Iris pigment epithelial cell (primary cell): ENCODE measurements at places on chromosomes 5 and 9.

- peak; percentile 86 for DNase-seq
Observed at GRCh38 chr5:125093776-125094175, 347.3 kb upstream of the ZNF608 start.

- DNase-seq = no peak
Observed at GRCh38 chr5:175250426-175250825, 193.6 kb downstream of the DRD1 start.

- no peak for DNase-seq
Observed at GRCh38 chr5:61653807-61654580, 321.9 kb downstream of the ZSWIM6 start.

GRCh38 chr9:102049586-102050246, 311.3 kb upstream of the GRIN3A start:
- no peak for DNase-seq

DNA sequence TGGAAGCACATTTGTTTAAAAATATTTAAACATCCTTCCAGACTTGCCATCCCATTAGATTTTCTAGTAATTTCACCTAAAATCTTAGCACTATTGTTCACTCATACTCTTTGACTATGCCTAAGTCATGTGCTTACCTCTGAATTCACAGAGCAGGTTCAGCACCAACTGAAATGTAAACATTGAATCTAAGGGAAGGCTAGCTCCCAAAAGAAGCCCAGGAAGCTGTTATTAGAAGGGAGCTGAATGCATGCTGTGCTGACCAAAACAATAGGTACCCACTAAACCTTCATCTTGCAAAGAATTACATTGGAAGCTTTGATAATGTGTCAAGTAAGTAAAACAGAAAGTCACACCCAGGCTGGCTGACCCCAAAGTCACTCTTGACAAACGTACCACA, 571.3 kb downstream of the GABRG2 start:
- DNase-seq = no peak

GRCh38 chr5:140189977-140190871, 15.2 kb downstream of the CYSTM1 start:
- DNase-seq = peak; percentile 58

DNA sequence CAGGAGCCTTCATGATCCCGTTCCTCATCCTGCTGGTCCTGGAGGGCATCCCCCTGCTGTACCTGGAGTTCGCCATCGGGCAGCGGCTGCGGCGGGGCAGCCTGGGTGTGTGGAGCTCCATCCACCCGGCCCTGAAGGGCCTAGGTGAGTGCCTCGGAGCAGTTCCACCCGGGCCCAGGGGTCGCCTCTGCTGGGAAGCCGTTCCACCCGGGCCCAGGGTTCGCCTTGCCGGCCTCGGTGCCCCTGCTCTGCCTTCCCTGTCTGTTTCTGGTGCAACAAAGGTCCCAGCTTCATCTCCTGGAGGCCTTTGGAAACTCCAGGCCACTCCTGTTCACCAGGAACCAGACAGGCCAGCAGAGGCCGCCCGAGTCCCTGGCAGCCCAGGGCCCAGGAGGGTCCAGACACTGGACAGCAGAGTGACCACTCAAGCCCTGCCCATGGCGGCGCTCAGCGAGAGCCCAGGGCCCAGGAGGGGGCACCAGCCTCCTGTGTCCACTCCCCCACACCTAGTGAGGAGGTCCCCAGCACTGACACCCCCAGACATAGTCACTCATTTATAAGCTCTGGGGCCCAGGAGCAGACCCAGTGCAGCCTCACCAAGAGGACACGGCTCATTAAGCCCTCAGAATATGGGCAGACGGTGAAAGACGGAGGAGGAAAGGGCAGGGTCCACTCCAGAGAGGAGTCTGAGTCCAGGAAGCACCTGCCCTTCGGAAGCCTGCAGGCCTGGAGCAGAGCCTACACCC, 7.5 kb downstream of the SLC6A19 start:
- peak; percentile 9 for DNase-seq

DNA sequence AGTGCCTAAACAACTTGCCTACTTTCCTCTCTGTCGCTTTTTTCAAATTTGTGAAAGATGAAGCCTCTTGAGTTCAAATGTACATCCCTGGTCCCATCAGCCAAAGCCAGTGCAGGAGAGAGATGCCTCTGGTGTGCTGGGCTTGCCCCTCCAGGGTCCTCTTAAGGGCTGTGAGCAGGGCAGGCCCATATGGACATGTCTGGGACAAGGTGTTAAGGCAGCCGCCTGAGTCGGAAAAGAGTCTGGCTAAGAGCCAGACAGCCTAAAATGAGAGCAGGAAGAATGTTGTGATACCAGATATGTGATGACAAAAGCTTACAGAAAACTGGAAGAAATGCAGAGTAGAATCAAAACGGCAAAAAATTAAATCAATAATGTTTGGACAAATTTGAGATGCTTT, 72.5 kb downstream of the APTX start:
- no peak for DNase-seq

DNA sequence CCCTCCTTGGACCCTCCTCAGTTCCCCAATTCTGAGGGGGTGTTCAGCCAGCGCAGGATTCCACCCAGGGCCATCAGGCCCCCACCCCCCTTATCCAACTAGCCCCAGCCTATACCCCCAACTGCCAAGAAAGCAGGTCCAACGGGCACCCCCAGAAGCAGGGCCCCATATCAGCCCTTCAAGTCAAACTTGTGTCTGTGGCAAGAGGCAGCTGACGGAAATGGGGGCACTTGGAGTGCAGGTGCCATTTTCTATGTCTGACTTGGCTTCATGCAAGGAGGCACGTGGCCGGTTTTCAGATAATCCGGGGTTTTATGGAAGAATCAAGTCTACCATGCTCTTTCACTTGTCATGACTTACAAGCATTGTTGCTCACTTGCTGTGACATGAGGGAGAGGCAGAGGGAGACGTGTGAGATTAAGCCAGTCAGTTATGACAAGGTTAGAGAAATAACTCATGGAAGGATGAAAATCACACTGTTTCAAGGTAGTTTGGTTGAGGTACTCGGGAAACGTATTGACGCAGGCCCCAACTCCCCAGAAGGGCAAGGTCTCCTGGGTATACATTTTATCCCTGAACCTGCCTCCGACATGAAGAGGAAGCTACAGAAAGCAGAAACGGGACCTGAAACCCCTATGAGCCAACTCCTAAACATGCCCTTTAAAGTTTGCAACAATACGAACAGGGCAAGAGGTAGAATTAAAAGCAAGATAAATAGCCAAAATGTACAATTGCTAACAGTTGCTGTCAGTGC, 26.5 kb upstream of the CLPTM1L start:
- no peak for DNase-seq

GRCh38 chr9:135048046-135048757, 39.3 kb upstream of the OLFM1 start:
- DNase-seq = no peak

DNA sequence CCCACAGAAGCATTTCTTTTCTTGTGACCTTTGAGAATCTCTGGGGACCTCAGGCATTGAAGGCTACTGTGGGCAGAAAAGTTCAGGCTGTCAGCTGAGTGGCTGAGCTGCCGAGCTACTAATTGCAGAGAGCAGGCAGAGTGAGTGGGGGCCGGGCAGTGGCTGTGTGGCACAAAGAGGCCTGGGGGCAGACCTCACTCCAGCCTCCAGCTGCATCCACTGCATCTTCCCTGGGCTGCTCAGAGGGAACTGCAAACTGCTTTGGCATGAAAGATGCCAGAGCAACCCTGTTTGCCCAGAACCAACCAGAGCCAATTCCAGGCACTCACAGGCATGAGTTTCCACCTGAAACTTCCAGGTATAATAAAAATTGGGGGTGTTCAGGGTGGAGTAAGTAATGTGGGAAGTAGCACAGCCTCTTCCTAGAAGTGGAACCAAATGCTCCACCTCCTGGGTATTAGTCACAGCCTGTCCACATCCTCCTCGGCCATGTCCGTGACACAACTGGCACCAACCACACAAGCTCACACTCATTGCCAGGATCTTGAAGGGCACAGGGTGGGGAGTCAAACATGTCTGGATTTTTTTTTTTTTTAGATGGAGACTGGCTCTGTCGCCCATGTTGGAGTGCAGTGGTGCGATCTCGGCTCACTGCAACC, 548.9 kb downstream of the BNC2 start:
- peak; percentile 67 for DNase-seq

DNA sequence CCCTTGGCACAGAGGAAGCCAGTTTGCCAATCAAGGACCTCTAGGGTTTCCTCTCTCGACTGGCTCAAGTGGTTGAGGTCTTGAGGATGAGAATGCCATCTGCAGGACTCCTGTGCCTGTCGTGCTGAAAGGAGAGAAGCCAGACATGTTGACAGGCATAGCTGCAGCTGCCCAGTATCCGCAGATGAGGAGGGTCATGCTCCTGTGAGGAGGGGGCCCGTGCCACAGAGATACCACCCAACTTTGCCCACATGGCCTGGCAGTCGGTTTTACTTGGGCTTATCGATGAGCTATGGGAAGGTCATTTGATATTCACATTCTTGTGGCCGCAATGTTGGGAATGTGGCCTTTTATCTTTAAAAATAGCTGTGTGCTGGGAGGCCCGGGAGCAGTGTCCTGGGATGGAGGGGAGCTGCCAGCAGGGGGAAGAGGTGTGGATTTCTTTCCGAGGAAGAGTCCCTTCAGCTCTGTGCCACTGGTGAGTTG, 17.4 kb downstream of the FRMPD1 start:
- DNase-seq = no peak

GRCh38 chr9:86955561-86955960, 8.3 kb upstream of the GAS1 start:
- DNase-seq = no peak

DNA sequence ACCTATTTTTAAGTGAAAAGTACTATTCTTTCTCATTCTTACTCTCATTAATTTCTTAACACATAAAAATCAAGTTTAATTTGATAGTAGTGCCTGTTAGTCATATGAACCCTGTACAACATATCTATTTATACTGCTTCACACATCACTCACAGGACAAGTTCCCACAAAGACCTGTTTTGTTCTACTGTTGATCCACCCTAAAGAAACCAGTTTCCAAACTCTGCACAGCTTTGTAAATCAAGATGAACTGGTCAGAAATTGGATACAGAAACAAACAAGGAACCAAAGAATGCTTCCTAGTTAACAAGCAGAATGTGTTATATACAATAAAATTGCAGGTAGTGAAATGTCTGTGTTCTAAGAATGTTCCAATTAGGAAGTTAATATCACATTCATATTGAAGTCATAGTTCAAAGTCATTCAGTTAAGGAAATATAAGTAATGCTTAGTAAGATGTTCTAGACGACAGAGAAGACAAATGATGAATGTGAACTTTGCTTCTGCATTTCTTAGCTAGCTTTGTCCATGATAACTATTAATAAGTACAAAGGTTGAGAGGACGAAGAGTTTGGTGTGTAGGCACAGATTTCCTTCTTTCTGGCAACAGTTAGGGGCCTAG, 33.4 kb downstream of the C9orf85 start:
- DNase-seq = no peak

DNA sequence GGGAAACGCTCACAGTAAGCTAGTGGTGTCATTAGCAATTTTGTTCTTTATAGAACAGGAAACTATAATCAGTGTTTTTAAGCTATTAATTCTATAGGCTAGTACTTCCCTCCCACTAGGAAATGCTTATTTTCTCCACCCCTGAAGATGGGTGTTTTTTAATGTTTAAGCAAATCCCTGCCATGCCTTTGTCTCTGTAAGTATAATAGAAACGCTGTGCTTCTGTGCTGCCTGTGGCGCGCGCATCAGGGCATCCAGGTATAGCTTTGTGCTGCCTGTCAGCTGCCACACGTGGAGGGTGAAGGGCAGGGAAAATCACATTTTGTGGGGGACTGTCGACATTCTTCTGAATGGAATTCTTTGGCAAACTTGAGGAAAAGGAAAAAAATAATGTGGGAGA, 217.5 kb downstream of the RAB3C start:
- no peak for DNase-seq

- no peak for DNase-seq
Observed at GRCh38 chr5:41196197-41196596, 17.1 kb downstream of the C6 start.

- DNase-seq = peak; percentile 32
Observed at GRCh38 chr9:87309236-87309635, 188.4 kb upstream of the DAPK1 start.

DNA sequence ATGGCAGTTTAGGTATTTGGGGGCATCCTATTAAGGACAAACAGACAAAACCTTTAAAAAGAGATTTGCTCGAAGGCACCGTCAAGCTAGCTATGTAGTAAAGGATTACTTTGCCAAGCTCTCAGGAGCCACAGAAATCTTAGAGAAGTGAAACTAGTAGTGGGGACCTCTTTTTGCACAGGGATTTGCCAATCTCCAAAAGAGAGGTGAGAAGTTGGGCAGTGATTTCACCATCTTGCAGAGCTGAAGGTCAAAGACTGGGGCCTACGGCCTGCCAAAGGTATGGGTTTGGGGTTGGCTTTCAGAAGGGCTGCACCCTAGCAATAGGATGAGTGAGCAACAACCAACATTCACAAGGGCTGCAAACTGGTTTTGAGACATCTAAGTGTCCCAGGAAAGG, 1.6 kb upstream of the FCN1 start:
- no peak for DNase-seq

GRCh38 chr5:82356021-82356420, 77.9 kb upstream of the RPS23 start:
- no peak for DNase-seq

- no peak for DNase-seq
Observed at GRCh38 chr9:89531766-89532165, 33.9 kb upstream of the SEMA4D start.

- no peak for DNase-seq
Observed at GRCh38 chr5:173940269-173940668, 48.7 kb upstream of the C5orf47 start.

- no peak for DNase-seq
Observed at GRCh38 chr9:87059772-87060171, 112.5 kb upstream of the GAS1 start.

- DNase-seq = no peak
Observed at GRCh38 chr5:143472576-143472975, 69.1 kb upstream of the NR3C1 start.

DNA sequence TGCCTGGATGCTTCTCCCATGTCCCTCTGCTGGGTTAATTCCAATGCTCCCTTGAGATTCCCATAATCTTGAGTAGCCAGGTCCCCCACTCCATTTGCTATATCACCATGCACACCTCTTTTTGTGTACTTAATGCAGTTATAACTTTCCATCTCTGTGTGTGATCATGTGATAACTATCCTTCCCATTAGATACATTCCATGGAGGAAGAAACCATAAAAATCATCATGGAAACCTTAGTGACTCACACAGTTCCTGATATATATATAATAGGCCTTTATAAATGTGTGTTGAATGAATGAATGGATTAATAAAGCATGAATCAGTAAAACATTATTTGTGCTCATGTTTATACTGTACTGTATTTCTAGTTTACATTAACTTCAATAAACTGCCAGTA, 104.6 kb downstream of the PCSK5 start:
- no peak for DNase-seq

DNA sequence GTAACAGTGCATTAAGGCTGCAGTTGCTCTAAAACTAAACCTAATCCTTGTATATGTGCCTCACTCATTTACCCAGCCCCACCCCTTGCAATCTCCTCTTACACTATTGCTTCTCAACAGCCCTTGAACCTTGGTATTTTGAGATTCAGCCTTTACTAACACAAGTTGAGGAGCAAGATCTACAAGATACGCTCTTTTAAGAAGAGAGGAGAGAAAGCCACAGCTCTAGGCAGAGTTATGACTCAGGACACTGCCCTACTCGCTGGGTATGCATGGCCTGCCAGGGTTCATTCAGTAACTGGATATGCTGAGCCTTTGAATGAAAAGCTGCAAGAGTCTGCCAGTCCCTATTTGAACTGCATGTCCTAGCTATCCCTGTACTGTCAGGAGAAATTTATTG, 219.5 kb downstream of the PCSK5 start:
- DNase-seq = peak; percentile 33
